ENCODE measurements at places on chromosomes 1 and 21.

DNA sequence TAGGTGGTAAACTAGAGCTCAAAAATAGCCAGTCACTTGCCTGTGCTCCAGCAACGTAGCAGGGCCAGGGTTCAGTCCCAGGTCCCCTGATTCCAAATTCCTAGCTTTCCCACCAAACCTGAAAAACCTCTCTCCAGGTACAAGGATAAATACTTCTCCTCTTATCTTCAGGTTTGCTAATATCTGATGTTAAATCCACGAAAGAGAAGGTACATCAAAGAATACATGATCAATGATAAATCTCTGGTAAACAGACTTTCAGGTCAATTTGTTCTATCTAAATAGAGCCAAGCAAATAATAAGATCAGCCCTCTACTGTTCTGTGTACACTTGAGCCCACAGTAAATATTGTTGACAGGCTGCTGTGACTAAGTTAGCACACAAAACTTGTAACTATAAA is 52.1 kb upstream of the AKT3 start:
- DNase-seq = no peak

DNA sequence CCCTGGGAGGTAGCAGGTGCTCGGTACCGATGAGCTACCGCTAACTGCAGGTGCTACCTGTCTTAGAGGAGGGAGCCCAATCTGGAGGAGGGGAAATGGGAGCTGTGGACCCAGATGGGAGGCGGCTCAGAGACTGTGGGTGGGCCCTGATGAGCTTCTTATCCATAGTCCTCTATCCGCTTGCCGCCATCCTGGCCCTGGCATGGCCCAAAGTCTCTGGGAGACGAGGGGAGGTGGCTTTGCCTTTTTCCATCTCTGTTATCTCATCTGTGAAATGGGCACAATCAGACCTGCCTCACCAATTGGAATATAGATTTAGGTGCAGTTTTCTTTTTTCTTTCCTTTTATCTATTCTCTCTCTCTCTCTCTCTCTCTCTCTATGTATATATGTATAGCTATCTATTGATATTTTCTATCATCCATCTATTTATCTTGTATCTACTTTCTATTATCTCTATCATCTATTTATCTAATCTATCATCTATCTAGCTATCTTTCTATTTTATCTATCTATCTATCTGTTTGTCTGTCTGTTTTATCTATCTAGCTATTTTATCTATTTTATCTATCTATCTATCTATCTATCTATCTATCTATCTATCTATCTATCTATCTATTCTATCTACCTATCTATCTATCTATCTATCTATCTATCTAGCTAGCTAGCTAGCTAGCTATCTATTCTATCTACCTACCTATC is 16.5 kb downstream of the TNFRSF1B start:
- no peak for DNase-seq

DNA sequence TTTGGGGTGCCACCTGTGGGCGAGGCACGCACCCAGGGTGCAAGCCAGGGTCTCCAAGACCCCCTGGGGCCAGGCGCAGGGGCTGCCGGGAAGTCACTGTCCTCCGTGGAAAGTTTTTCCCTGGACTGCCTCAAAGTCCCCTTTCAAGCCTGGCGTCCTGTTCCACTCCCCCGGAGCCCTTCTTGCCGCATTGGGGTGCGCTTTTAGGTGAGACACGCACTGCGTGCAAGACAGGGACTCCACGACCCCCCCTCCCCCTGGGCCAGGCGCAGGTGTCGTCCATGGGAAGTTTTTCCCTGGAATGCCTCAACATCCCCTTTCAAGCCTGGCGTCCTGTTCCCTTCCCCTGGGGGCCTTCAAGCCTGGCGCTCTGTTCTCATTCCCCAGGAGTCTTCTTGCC is 137.1 kb downstream of the LIPI start:
- no peak for DNase-seq

- no peak for DNase-seq
Measured at GRCh38 chr1:58159434-58159830, 387.1 kb downstream of the OMA1 start.

- DNase-seq = no peak
Measured at GRCh38 chr1:193562121-193562520, 375.7 kb upstream of the B3GALT2 start.

- DNase-seq = no peak
Measured at GRCh38 chr1:115865704-115866380, 24.9 kb upstream of the NHLH2 start.

GRCh38 chr21:36159356-36159921 is 2.8 kb downstream of the DOP1B start:
- no peak for DNase-seq

GRCh38 chr1:230424391-230425251 is 1.5 kb downstream of the PGBD5 start:
- DNase-seq = no peak

GRCh38 chr21:42039911-42040351 is 29.8 kb upstream of the ZBTB21 start:
- DNase-seq = no peak

- no peak for DNase-seq
Measured at GRCh38 chr1:30316056-30316455, 407.3 kb downstream of the MATN1 start.

- DNase-seq = no peak
Measured at GRCh38 chr21:37073417-37074196, 553 bp downstream of the TTC3 start.

GRCh38 chr1:113429461-113430153 is 39.3 kb downstream of the MAGI3 start:
- DNase-seq = no peak

DNA sequence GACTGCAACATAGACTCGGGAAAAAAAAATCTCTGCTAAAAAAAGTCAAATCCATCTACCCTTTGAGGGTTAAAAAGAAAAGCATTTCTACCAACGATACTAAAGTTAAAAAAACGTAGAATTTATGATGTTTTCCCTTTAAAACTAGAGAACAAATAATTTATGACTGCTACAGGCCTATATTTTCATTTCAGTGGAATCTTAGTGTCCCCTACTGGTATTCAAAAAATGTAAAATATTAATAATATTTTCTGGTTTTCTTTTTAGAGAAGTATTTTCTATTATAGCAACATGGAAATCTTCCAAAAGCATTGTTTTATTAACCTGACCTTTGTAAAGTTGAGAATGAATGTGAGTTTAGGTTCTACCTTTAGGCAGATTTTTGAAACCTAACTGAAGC is 1582.2 kb downstream of the MRPL39 start:
- DNase-seq = no peak

Data from tibial artery (tissue), 4 donors.